ENCODE measurements at places on chromosomes 16 and 17.

- no peak for DNase-seq
Measured at GRCh38 chr16:12515746-12516145, 287.9 kb downstream of the CPPED1 start.

DNA sequence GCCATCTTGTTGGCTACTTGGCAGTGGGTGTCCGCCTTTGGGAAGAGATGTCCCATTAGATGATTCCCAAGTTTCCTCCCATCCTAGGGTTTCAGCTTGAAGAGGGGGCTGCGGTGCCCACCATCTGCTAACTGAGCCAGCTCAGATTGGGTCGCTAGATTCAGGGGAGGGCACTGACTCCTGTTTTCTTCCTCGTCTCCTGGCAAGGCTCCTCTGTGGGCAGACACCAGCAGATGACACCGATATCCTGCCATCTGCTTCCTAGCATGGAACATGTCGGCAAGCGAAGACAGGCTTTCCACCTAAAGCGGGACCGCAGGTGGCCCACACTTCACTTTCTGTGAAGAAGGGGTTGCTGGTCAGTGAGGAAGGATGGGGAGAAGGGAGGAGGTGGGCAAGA lies 27.3 kb downstream of the C17orf75 start:
- no peak for DNase-seq

DNA sequence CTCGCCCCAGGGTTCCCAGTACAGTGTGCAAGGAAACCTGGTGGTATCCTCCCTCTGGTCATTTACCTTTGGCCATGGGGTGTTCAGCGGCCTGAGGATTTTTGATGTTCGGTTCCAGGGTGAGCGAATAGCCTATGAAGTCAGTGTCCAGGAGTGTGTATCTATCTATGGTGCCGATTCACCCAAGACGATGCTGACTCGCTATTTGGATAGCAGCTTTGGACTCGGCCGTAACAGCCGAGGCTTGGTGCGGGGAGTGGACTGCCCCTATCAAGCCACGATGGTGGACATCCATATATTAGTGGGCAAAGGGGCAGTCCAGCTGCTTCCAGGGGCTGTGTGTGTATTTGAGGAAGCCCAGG lies 1.2 kb downstream of the AOC2 start:
- DNase-seq: no peak

DNA sequence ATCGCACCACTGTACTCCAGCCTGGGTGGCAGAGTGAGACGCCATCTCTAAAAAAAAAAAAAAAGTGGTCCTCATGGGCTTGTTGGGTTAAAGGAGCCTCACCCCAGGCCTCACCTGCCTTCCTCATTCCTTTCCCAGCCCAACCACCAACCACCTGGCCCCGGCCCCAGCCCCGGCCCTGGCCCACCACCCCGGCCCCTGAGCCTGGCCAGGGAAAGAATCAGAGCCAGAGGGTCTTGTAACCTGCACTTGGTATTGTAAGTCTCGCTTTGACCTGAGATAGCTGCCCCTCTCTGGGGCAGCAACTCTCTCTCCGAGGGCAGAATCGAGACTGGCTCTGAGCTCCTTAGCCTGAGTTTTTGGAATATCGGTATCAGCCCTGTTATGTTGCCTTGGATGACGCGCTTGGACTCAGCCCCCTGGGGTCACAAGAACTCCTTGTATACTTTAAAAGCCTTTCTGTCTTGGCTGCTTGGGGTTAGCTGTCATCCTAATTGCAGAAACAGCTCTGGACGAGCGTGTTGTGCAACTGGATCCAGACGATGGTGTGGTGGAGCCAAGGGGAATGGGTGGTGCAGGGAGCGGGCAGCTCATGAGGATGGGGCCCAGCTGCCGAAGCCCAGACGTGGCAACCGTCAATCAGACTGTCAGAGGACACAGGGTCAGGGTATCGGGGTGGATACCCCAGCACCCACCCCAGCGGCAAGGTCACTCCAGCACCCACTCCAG lies 14.6 kb downstream of the SMTNL2 start:
- no peak for DNase-seq

- DNase-seq: peak; percentile 25
Measured at GRCh38 chr17:18246880-18247612, 11.5 kb downstream of the FLII start.

DNA sequence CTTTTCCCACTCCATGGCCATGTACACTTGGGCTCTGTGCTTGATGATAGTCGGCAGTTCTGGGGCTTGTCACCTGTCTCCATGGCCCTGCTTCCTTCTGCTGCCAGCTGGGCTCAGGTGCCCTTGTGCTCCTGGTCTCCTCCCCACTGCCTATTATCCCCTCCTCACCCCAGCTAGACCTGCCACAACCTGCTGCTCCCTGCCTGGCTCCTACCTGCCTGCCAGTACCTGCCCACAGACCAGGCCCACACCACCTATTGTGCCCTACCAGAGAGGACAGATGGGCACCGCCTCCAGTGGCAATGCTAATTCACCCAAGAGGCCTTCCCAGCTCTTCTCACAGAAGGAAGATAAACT lies 538 bp upstream of the RAPGEFL1 start:
- DNase-seq: no peak

DNA sequence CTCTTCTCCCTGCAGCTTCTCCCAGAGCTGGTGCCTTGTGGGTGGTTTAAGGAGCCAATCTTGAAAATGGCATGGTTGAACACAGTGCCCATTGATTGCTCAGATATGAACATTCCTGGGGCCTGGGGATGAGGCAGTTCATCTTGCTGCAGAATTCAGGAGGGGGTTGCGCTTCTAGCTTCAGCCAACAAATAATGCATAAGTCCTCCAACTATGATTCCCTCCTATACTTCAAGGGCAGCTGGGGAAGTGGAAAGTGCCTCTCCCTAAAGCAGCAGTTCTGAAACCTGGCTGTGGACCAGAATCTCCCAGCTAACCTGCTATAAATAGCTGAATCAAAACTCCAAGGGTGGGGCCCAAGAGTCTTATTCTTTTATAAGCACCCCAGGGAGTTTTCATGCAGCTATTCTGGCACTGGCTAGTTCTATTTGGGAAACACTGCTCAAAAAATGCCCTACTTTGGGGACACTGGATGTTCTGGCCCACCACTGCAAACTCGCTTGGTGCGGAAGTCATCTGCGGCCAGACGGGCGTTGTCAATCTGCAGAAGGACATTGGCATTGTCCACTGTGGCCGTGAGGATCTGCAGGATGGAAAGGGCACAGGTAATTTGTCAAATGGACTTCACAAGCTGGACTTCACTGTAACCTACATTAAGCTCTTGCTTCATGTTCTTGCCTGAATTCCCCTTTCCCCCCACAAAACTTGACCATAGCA lies 130.3 kb downstream of the CCDC144A start:
- no peak for DNase-seq

- peak; percentile 71 for DNase-seq
Measured at GRCh38 chr17:74199306-74200092, 4.0 kb upstream of the RPL38 start.

- no peak for DNase-seq
Measured at GRCh38 chr16:26078716-26079355, 387.1 kb downstream of the HS3ST4 start.

DNA sequence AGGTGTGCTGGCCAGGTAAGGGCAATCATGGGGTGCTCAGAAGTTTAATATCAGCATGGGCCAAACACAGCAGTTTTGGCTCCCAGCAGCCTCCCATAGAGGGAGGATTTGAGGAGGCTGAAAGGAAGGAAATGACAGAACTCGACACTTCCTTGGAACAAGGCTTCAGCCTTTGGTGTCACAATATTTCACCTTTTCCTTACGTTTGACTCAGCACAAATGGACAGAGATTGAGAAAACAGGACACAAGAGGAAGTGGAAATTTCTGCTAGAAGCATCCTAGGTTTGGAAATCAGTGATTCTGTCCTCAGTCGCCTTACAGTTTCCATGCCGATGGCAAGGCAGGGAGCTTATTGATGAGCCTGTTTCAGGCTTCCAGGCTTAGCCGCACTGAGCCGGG lies 181.4 kb downstream of the MAF start:
- no peak for DNase-seq

- no peak for DNase-seq
Measured at GRCh38 chr17:77125432-77125901, 15.3 kb upstream of the SEC14L1 start.

DNA sequence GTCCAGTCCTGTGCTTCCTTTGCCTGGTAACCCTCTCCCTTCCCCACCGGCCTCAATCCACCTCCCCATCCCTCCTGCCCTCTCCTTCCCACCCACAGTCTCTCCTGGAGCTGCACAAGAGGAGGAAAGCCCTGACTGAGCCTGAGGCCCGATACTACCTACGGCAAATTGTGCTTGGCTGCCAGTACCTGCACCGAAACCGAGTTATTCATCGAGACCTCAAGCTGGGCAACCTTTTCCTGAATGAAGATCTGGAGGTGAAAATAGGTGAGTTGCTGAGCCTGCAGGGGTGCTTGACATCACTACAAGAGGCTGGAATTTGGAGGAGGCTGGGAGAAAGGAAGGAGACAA lies 1.3 kb downstream of the PLK1 start:
- DNase-seq: no peak

DNA sequence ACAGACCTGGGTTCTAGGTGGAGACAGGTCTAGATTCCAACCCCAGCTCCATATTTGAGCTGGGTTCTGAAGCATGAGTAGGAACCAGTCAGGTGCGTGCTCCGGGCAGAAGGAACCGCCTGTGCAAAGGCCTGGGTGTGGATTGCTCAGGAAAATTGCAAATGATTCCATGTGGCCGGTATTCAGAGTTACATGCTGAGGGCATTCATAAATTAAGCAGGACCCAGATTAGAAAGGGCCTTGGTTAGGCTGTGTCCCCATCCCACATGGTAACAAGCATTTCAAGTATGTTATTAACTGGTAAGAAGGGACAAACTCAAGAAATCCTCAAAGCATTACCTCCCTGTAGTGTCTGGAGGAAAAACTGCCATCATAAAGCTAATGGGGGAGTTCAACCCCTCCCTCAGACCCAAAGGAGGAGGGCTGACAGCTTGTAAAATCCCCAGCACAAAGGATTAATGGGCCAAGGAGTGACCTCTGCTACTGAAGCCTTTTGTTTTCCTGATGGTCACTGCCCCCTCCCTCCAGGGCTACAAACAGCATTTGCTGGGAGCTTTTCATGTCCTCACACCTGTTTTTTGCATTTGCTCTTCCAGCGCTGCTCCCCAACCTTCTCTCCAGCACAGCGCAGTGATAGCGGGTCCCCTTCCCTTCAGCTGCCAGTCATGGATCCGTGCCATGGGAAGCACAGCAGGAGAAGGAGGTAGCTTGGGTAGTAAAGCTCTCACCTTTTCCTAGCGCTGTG lies 218.0 kb downstream of the C16orf95 start:
- DNase-seq: no peak

DNA sequence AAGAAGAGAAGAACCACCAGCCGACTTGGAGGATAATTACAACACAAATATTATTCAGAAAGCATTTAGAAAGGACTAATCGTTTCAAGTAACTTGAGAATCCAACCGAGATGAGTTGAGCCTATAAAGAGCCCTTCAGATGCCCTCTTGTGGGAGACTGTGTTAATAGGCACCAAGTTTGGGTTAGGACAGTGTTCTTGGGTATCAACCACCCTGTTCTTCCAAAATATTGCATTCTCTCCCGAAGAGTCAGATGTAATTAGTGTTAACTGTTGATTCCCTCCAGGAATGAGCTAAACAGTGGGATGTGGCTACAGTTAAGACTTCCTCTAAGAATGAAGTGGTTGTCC lies 87.8 kb upstream of the NOL11 start:
- DNase-seq: peak; percentile 35

- peak; percentile 25 for DNase-seq
Measured at GRCh38 chr16:21156767-21157467, 1.6 kb upstream of the LDAF1 start.
